Brain microvascular endothelial cell (primary cell): ENCODE measurements at places on chromosomes 4 and X.

- no peak for DNase-seq
Observed at GRCh38 chr4:6044276-6044675, 26.0 kb upstream of the C4orf50 start.

- no peak for DNase-seq
Observed at GRCh38 chr4:112517067-112517634, 1.2 kb upstream of the NEUROG2 start.

GRCh38 chr4:24856586-24856985 is 56.3 kb downstream of the CCDC149 start:
- DNase-seq, result peak; percentile 73

GRCh38 chrX:147978931-147979330 is 2.2 kb upstream of the FMR1NB start:
- DNase-seq, result no peak

GRCh38 chr4:78642934-78643333 is 91.4 kb downstream of the ANXA3 start:
- DNase-seq, result no peak

DNA sequence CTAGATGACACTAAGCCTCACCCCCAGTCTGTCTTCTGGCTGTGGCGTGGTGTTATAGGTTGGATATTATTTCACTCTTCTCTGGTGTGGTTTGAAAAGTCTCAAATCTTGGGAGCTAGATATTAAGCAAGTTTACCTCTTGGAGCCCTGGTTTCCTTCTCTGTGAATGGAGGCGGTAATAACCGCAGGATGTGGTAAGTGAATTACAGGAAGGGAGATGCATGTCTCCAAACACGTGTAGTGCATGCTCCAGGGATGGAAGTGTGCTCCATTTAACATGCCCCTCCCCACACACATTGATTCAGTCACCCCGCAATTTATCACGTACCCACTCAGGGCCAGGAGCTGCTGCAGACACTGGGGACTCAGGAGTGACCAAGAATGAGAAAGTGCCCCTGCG is 4.9 kb downstream of the ZNF275 start:
- DNase-seq, result no peak

DNA sequence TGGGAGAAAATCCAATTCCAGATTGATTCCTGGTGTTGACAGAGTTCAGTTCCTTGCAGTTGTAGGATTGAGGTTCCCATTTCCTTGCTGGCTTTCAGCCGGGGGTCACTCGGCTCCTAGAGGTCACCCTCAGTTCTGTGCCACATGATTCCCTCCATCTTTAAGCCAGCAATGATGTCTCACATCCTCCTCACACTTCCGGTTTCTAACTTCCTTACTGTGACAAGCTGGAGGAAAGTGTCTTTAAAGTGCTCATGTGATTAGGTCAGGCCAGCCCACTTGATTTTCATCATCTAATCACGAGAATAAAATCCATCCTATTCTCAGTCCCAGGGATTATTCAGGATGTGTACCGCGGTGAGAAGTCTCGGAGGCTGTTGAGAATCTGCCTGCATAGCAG is 19.4 kb upstream of the SMIM31 start:
- DNase-seq, result no peak

GRCh38 chr4:173410079-173410478 is 11.2 kb upstream of the SCRG1 start:
- DNase-seq, result no peak

GRCh38 chr4:110503270-110504083 is 27.5 kb downstream of the ENPEP start:
- peak; percentile 33 for DNase-seq

- no peak for DNase-seq
Observed at GRCh38 chr4:82790060-82790660, 8.4 kb downstream of the SCD5 start.

DNA sequence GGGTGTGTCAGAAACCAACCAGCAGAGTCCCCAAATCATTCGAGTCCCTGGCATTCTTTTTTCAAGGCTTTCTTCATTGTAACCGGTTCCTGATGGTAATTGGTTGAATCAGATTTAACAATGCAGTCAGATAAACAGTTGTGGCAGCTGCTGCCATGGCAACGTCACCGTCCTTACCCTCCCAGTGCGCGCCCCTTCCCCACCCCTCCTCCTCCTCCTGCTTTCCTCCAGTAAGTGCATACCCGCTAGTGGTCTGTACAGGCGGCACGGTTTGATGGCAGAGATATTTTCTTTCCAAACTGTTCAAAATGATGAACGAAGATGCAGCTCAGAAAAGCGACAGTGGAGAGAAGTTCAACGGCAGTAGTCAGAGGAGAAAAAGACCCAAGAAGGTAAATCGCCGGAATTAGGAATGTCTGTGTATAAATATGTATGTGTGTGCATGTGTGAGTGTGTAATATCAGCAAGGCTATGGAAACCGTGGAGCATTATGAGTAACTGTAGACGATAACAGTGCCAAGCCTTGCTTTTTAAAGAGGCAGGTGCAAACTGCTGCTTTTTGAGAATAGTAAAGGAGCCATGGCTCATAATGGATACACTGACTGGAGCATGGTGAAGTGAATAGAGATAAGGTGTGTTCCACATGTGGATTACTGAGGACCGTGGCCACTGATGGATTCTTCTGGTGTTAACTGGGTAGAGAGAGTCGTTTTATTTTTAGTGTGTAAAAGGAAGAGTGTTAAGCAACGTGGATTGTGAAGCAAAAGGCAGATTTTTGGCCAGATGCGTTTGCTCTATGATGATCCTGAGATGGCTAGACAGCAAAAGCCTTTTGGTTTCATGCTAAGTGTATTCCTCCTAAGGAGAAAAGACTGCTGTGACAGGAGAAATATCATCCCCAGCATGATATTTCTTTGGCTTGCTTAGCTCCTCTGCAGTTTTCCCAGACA is at the start of gene ANK2:
Gene ANK2, plus strand, starts transcription at position 233 of the 950 bp plus-strand sequence. Its CDS starts 76 bp downstream, at position 309.
- DNase-seq, result no peak

DNA sequence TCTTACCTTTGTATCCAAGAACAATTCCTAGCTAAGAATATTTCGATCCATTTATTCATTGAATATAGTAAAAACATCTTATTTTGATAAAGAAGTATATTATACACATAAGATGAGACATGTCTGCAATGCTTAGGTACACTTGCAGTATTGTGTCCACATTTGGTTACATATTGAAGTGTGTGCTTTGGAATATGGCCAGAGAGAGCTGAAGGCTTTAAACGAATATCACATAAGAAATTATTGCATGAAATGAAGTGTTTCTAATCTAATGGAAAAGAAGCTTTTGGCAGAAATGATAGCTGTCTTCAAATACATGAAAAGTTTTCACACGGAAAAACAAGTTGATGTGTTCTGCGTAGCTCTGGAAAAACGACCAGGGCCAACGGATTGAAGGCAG is 516.1 kb upstream of the ZFP42 start:
- no peak for DNase-seq

DNA sequence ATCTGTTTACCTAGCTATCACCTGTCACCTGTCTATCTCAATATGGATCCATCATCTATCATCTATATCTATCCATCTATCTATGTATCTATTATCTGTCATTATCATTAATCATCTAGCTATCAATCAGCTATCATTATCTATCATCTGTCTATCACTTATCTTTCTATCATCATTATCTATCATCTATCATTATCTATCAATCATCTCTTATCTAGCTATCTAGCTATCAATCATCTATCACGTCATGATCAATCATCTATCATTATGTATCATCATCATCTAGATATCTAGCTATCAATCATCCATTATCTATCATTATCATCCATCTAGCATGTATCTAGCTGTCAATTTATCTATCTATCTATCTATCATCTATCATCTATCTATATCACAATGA is 7.9 kb downstream of the ARSD start:
- DNase-seq, result no peak

DNA sequence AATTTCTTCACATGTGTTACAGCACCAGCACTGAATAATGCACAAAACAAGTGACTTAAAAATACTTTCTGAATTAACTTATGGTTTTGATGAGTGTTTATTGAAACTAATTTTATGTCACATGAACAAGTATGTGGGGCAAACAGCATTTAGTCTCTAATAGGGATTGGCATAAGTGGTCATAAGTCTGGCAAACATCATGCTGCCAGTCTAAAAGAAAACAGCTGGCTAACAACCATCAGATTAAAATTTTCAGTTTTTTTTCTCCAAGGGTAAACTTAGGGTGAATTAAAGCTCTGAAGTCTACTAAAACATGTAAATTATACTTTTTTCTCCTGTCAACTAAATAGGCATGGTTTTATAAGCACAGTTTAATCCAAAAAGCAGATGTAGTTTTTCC is 1014.2 kb downstream of the FAT4 start:
- no peak for DNase-seq

DNA sequence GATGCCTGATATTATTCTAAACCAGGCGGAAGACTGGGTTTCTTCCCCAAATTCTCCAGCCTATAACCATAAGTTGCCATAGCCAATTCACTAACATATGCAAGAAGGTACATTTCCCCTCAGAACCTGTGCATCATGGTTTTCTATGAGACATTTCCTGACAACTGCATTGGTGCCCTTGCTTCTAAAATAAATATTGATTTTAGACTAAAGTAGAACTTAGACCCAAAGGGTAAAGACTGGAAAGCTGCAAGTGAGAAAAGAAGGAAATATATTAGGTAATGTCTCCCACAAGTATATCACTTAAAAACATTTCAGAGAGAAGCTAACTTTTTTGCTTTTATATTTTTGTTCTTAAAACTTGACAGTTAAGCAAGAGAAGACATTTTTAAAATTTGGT is 125.1 kb downstream of the PPA2 start:
- no peak for DNase-seq

DNA sequence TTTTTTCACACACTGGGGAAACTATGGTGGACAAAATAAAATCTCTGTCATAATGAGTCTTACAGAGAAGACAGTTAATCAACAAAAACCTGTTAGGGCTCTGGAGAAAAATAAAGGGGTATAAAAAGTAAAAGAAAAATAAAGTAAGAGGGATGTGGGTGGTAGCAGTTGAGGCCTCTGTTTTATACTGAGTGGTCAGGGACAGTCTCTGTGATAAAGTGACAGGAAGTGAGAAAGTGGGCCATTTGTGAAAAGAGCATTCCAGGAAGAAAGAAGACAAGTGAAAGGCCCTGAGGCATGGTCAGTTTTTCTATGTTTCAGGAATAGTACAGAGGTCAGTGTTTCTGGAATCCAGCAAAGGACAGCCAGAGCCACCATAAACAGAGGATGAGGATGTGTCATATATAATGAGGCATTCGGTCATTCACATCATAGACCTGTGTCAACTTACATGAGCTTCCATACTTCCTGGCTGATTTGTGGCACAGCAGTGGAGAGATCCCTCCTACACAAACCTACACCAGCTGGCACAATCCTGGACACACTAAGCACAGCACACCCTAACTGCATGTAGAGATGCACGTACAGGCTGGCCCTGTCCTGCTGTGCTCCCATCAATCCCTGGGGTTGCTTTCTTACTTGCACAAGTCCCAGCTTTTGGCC is 64.4 kb upstream of the NAP1L5 start:
- DNase-seq, result no peak

- peak; percentile 95 for DNase-seq
Observed at GRCh38 chr4:47531241-47531953, 46.3 kb downstream of the ATP10D start.

DNA sequence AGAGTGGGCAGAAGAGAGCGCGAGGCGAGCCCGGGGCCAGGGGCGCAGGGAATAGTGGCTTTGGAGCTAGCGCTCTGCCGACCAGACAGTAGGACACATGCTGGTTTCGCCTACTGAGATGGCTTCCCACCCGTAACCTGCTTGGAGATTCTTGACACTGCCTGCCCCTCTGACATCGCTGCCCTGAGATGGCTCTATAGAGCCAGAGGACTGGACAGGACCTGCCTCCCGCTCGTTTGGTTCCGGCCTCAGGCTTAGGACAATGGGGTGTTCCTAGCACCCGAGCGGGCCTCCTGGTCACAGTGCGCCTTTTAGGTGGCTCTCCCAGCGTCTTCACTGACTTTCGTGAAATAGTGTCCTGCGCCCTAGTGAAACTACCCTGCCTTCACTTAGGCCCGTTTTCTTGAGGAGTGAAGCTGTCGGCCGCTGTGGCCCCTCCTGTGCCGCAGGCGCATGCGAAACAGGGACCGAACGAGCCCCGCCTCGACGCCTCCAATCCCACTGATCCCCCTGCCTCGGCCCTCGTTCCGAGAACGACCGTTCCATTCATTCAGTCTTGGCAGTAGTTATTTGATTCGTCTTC is 608 bp downstream of the TAF1 start:
- peak; percentile 17 for DNase-seq

GRCh38 chrX:109843963-109844751 is 111.1 kb upstream of the ACSL4 start:
- no peak for DNase-seq

- no peak for DNase-seq
Observed at GRCh38 chrX:13579661-13580060, 10.3 kb downstream of the EGFL6 start.

GRCh38 chrX:71955530-71956120 is 45.0 kb downstream of the NHSL2 start:
- no peak for DNase-seq

DNA sequence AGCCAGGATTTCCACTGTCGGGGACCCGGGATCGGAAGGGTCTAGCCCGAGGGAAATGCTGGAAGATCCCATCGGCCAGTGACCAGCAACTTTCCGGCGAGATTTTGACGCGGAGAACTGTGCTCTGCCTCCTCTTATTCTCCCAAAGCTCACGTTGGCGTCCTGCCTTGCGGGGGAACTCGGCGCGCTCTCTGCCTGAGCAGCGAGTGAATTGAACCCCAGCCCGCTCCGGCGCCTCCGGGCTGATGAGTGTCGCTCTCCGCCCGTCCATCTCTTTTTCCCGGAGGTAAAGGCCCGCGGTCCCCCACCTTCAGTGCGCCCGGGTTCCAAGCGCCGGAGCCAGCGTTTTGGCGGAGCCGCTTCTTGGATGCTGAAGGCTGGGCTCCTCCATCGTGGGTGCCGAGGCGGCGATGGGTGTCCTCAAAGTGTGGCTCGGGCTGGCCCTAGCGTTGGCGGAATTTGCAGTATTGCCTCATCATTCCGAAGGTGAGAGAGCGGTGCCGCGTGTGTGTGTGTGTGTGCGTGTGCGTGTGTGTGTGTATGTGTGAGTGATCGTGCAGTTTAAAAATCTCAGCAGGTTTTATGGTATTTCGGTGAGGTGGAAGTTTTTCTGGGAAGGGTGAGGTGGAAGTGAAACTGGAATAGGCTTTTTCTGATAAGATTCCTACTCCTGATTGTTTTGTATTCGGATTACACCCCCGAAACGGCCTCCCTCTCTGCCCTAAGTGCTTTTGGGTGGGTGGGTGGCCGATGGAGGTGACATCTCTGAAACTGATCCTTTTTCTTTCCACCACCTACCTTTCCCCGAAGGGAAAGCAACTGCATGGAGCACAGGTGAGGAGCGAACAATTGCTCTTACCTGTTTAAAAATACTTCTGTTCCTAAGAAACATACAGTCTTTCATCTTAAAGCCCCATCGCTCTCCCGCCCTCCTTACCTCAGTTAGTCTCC is 752 bp downstream of the FRAS1 start:
- peak; percentile 14 for DNase-seq

- DNase-seq, result no peak
Observed at GRCh38 chr4:98919996-98920395, 8.9 kb downstream of the EIF4E start.

GRCh38 chr4:605702-606425 is 19.5 kb upstream of the PDE6B start:
- DNase-seq, result no peak

- no peak for DNase-seq
Observed at GRCh38 chrX:10011991-10012390, 44.8 kb downstream of the CLDN34 start.

GRCh38 chrX:46298821-46299220 is 246.4 kb downstream of the ZNF674 start:
- peak; percentile 20 for DNase-seq
